ENCODE measurements at places on chromosomes 1 and 21.

GRCh38 chr21:38277501-38278131 is 20.8 kb downstream of the KCNJ15 start:
- DNase-seq, result no peak

DNA sequence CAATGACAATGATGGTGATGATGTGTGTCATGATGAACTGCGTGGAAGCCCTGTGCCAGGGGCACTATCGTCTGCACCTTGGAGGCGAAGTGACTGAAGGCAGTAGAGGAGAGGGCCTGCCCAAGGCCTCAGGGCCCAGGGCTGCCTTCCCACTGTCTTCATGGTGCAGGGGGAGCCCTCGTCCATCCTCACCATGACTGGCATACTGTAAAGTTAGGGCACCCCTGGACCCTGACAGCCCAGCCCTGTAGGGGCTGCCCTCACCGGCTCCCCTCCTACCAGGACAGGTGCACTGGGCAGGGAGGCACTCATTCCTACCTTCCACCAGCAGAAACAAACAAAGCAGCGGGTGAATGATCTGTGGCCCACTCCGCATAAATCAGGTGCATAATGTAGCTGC is 156.9 kb upstream of the C1orf174 start:
- DNase-seq, result no peak

GRCh38 chr1:154669464-154670282 is 61.7 kb upstream of the ADAR start:
- peak; percentile 92 for DNase-seq

GRCh38 chr1:221724931-221725605 is 16.8 kb downstream of the DUSP10 start:
- no peak for DNase-seq

GRCh38 chr1:104765085-104765484 is 1015.4 kb downstream of the AMY1C start:
- DNase-seq, result no peak

GRCh38 chr1:224205438-224205840 is 22.4 kb downstream of the DEGS1 start:
- DNase-seq, result no peak

DNA sequence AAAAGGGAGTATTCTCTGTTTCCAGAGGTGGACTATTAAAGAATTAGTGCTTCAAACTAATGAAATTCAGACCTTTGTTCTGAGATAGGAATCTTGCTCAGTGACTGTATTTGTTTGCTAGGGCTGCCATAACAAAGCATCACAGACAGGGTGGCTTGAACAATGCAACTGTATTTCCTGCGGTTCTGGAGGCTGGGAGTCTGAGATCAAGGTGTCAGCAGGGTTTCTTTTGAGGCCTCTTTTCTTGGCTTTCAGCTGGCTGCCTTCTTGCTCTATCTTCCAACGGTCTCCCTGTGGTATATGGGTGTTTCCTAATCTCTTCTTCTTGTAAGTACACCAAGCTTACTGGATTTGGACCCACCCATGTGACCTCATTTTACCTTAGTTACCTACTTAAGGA is 264.6 kb upstream of the PROX1 start:
- no peak for DNase-seq

DNA sequence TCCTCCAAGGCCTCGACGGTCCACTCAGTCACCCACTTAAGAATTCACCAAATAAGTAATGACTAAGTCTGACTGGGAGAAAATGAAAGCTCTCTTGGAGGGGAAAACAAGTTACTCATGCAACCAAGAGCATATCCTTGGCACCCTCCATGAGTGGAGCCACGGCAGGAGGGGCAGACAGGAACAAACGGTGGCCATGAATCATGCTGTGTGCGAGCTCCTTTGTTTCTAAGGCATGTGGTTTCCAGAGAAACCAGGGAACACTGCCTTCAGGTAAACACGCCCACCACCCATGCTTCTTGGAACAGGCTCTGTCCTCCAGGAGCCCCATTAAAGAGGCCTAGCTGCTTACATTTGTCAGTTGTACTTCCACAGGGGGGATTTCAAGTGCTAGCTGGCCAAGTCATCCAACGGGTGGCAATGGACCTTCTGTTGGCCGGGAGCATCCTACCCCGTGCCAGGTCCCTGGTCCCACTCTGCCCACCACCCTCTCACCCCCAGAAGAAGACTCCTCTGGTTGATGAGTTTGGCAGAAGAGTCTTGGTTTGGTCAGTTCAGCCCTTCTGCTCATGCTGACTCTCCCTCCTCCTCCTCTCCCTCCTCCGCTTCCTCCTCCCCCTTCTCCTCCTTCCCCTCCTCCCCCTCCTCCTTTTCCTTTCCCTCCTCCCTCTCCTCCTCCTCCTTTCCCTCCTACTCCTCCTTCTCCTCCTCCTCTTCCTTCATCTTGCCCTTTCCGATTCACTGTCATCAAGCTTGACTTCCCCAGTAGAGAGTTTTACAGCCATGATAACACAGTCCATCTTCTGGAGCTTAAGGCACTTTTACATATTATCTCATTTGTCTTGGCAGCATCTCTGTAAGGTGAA is 107.6 kb downstream of the CCDC185 start:
- DNase-seq, result no peak

GRCh38 chr1:160360227-160360695 is 6.6 kb upstream of the NHLH1 start:
- DNase-seq, result no peak

- no peak for DNase-seq
Measured at GRCh38 chr1:16208270-16208987, 4.0 kb downstream of the ARHGEF19 start.

GRCh38 chr1:86200901-86201300 is 44.3 kb upstream of the COL24A1 start:
- no peak for DNase-seq

DNA sequence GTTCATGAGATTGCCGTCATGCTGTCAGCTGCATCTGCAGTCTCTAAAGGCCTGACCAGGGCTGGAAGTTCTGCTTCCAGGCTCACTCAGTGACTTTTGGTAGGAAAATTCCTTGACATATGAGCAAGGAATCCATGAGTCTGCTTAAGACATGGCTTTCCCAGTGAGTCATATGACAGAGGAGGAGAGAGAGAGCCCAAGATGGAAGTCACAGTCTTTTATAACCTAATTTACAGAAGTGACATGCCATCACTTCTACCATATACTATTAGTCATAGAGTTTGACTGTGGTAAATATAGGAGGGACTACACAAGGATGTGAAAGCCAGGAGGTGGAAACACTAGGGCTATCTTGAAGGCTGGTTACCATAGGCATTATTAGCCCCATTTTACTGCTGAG is 115.2 kb downstream of the ROR1 start:
- DNase-seq, result no peak

- no peak for DNase-seq
Measured at GRCh38 chr1:119141020-119141424, 569 bp upstream of the WARS2 start.

DNA sequence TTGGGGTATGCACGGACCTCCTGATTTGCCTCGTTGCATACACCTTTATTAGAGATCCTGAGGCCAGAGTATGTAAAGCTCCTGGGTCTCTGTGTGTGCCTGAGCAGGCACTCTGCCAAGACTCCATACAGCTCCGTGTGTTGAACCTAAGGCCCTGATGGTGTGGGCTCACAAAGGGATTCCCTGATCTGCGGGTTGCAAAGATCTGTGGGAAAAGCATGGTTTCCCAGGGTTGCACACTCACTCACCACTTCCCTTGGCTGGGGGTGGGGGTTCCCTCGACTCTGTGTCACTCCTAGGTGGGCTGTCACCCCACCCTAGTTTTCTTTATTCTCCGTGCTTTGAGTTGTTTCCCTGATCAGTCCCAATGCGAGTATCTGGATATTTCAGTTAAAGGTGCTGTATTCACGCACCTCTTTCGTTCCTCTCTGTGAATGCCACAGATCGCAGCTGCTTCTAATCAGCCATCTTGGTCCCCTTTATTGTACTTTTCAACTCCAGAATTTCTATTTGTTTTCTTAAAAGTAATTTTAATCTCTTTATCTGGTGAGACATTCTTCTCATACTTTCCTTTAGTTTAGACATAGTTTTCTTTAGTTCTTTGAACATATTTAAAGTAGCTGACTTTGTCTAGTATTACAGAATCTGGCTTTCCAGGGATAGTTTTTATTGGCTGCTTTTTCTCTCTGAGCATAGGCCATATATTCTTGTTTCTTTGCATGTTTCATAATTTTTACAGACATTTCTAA is 39.0 kb upstream of the F3 start:
- no peak for DNase-seq

GRCh38 chr1:2315674-2316450 is 75.5 kb downstream of the MORN1 start:
- no peak for DNase-seq

DNA sequence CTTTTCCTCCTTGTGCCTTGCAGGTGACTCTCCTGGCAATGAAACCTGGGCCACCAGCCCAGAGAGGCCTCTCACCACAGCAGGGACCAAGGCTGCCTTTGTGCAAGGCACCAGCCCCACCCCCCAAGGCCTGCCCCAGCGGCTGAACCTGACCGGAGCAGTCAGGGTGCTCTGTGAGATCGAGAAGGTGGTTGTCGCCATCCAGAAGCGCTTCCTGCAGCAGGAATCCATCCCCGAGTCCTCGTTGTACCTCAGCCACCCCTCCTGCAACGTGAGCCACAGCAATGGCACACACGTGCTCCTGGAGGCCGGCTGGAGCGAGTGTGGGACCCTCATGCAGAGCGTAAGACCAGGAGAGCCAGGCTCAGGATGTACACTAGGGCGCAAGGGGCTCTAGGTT is 51.7 kb downstream of the UMODL1 start:
- DNase-seq, result no peak

GRCh38 chr1:181083842-181084605 is 4.5 kb upstream of the IER5 start:
- no peak for DNase-seq

DNA sequence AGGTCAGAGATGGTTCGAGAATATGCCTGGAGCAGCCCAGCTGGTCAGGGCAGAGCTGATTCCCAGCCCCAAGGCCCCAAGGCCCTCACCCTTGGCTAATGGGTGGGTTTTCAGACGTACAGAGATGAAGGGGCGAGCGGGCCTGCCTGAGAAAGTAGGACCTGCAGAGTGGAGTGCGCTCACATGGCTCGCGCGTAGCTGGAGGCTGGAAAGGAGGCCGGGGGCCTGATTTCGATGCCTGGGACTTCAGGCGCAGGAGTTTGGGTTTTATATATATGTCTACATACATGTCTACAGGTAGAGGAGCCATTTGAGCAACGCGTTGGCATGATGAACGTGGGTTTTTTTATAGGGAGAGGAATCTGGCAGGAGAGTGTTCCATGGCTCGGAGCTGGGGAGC is 8.9 kb downstream of the COQ8A start:
- DNase-seq, result no peak

- DNase-seq, result no peak
Measured at GRCh38 chr21:35896060-35896459, 164.3 kb downstream of the SETD4 start.

DNA sequence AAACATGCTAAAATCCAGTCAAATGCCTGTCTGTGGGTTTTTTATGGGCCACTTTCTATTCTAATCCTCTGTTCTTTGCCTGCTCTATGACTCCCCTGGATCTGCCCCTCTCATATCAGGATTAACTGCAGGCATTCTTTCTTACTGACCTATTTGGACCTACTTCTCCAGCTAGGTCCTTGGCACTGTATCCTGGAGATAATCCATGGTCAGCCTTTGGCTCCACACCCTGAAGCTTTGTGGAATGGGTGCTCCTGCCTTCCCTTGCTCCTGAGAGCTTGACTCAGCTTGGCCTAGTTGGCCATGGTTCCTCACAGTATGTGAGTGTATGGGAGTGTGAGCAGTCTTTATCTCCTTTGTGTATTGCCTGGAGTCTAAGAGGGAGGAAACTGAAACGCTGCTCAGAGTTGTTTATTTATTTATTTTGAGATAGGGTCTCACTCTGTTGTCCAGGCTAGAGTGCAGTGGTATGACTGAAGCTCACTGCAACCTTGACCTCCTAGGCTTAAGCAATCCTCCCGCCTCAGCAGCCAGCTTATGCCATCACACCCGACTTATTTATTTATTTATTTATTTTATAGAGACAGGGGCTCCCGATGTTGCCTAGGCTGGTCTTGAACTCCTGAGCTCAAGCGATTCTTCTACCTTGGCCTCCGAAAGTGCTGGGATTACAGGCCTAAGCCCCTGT is 28.7 kb upstream of the CDC14A start:
- no peak for DNase-seq

DNA sequence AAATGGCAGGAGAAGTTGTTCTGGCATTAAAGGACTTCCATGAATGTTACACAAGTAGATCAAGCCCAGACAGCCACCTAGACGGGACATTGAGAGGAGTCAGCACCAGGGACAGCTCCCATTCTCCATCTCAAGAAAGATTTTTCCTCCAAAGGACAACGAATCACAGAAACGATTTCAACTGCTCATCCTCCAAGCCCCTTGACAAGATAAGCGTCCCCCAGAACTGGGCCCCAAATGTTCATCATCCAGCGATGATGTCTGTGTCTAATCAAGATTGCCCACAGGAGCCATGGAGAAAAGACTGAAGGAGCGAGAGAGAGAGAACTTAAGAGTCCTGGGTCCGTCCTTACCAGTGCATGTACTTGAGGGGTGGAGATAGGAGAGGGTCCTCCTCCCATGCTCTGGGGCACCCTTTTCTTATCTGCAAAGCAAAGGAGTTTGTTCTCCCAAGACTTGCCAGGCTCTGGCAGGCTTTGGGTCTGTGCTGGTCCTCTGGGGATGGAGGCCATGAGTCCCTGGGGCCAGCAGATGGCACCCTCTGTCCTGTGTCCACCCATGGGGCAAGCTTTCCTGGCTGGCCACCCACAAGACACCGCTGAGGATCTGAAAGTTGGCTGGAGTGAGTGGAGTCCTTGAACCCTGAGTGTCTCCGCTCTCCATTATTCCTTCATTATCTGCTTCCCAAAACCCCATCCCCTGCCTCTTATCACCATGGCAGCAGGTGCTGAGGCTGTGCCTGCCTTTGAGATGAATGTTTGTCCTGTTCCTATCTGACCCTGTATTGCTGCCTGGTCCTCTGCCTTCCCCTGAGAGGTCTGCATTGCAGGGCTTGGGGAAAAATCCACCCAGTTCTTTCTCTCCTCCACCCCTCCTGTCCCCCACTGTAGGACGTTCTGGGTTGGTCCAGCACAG is 164.6 kb downstream of the ACTL8 start:
- DNase-seq, result no peak

GRCh38 chr1:207848234-207848633 is 62.7 kb downstream of the CD34 start:
- no peak for DNase-seq

DNA sequence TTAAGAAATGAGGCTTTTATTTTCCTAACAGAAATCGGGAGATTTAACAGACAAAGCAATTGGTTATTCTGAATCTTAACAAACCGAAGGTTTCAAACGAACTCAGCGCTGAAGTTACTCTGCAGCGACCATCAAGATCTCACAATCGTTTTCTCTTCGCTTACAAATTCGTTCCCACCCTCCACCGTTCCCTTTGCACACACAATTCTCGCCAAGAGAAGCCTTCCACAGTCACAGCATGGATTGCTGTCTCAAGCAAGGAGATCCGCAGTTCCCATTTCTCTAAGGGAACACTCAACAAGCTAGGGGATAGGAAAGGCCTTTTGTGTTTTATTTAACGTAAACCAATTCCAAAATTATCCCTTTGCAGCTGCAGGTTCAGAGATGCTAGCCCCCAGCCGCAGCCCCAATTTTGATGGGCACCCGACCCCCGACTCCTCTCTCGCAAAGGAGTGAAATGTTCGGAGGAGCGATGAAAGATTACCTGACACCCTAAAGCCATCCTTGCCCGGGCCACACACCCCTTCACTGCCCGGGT is 755 bp downstream of the FBXO42 start:
- DNase-seq, result no peak
